ENCODE measurements at places on chromosomes 5 and 9.

- DNase-seq, result no peak
Measured at GRCh38 chr9:130825351-130825651, 9.8 kb upstream of the ABL1 start.

- DNase-seq, result no peak
Measured at GRCh38 chr5:40652441-40653220, 27.1 kb upstream of the PTGER4 start.

DNA sequence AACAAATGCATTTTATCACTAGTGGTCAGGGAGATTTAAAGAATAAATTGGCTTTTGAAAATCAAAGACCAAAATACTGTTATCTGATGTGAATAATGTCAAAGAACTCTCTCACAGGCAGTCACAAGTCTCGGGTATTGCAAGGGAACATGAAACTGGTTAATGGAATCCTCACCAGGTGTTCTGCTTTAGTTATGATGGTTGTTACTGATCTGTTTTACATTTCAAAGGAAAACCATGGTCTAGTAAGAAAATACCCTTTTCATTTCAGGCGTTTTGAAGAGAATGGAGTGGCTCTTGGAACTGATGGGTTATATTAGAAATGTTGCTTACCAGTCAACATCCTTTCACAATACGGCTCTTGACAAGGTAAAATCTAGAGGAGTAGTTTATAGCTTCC is 43.4 kb downstream of the HACD4 start:
- DNase-seq, result no peak

GRCh38 chr9:114076237-114077161 is 1.6 kb downstream of the AMBP start:
- DNase-seq, result no peak

- no peak for DNase-seq
Measured at GRCh38 chr5:116559239-116559638, 15.4 kb downstream of the SEMA6A start.

DNA sequence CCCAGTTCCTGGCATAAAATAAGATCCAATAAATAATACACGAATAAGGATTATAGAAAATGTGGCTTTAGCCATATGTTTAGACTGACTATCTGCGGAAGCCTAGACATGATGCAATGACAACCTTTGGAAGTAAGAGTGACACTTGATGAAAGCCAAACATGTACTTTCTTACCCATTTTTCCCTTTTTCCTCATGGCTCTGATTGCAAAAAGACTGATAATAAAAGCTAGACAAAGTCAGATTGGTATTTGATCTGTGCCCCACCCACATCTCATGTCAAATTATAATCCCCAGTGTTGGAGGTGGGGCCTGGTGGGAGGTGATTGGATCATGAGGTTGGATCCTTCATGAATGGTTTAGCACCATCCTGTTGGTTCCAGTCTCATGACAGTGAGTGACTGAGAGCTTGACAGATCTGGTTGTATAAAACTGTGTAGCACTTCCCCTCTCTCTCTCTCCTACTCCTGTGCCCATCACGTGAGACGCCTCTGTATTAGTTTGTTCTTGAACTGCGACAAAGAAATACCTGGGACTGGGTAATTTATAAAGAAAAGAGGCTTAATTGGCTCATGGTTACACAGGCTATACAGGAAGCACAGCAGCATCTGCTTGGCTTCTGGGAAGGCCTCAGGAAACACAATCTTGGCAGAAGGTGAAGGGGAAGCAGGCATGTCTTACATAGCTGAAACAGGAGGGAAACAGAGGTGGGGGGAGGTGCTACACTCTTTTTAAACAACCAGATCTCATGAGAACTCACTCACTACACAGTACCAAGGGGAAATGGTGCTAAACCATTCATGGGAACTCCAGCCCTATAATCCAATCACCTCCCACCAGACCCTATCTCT is 243.4 kb upstream of the PIK3R1 start:
- DNase-seq, result no peak

DNA sequence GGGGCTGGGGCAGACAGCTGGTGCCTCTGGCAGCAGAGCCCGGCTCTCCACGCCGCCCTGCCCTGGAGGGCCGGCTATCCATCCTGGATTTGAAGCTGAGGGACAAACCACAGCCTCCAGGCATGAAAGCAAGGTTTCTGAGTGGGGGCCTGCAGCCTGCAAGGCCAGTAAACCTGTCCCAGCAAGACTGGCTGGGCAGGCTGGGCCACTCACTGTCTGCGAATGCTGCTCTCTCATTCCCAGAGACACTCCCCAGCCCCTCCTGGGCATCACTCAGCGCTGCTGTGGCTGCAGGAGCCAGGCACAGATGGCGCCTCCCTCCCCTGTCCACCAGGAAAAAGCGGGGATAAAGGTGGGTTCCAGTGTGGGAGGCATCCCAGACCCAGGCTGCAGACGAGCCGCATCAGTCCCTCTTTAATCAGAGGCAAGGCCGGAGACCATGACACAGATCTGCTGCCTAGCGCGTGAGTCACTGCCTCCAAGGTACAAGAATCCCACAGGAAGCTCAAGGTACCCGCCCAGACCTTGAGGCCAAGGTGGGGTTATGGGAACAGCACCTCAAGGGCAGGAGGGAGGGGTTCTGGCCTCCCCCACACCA is 118.0 kb downstream of the VAV2 start:
- no peak for DNase-seq

DNA sequence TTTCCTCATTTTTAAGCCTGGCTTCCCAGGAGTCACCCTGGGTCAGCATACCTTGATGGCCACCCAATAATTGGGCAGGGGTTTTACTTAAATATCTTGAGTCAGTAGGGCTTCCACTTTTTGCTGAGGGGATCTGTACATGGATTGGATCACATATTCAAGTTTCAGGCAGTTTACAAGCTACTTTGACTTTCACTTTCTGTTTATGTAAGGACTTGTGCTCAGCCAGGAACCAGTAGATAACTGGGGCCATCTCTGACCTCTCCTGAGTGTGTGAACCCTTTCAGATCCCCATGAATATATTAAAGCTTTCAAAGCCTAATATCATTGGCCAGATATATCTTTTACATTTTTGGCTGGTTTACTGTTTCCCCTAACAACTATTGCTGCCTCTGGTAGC is 45.1 kb downstream of the SLCO6A1 start:
- DNase-seq, result no peak

DNA sequence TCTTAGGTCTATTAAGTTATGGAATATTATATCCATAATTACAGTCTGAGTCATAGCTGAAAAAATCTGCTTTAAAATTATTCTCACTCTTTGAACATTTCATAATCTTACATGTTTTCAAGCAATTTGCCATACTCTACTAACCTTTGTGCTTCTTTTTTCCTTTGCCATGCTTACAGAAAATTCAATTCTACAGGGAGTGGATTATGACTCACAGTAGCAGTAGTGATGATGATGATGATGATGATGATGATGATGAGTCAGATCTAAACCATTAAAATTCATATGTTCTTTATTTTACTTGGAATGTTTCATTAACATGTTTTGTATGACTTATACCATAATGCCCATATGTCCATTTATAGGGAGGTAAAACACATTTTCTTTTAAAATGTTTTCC is 207.1 kb downstream of the VPS13A start:
- DNase-seq, result no peak

- no peak for DNase-seq
Measured at GRCh38 chr5:9188956-9189355, 356.9 kb downstream of the SEMA5A start.

DNA sequence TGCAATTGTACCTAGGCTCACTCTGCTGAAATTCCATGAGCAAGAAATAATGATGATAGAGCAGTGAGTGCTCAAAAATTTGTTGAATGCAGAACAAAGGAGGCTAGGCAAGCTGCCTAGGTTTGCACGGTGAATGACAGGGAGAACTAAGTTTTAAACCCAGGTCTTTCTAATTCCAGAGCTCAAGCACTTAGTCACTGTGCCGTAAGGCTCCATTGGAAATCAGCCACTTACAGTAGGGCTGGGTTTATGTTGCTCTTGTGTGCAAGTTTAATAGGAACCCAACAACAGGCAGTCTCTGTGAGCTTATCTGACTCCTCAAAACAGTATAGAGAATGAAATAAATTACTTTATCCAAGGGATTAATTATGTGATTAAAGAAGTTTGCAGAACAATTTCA is 147.0 kb downstream of the CSNK1G3 start:
- no peak for DNase-seq

- no peak for DNase-seq
Measured at GRCh38 chr5:81234801-81235200, 1.7 kb downstream of the CKMT2 start.

DNA sequence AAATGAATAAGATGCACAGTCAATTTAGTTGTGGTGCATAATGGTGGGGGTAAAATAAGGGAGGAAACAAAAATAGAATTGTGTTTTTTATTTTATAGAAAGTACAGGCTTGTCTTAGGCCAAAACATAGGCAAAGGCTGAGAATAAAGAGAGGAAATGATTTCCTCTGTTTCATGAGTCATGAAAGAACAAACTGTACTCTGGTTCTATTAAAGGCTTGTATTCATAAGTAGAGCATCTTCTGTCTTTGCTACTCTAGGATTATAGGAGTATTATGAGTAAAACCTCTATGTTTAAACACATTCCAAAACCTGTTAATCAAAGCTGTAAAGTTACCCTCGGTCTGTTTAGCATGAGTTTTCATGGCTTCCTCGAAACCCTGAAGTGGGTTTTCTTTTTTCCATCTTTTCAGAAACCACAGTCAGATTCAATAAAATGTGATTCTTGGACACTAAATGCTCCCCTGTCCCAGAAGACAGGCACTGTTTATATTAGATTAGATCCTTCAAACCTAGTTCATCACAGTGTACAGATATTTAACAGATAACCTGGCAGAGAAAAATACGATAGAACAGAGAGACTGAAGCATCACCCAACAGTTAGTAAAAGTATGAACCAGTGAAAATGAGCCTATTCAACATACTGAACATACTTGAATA is 473.9 kb upstream of the CYLC2 start:
- DNase-seq, result no peak

DNA sequence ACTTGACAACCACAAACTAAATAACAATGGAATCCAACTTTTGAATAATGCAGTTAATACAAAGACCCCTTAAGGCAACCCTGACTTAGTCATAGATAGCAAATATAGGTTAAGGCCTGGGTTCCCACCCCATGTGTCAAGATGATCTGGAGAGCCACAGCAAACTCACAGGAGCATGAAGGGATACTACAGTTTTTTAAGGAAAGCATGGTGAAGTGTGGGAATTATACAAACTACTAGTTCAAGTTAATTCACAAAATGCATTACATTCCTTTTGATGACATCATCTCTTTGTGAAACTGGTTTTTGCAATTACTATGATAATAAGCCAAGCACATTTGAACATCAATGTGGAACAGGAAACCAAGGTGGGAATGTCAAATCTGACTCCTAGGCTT is 50.6 kb downstream of the LHFPL2 start:
- no peak for DNase-seq

DNA sequence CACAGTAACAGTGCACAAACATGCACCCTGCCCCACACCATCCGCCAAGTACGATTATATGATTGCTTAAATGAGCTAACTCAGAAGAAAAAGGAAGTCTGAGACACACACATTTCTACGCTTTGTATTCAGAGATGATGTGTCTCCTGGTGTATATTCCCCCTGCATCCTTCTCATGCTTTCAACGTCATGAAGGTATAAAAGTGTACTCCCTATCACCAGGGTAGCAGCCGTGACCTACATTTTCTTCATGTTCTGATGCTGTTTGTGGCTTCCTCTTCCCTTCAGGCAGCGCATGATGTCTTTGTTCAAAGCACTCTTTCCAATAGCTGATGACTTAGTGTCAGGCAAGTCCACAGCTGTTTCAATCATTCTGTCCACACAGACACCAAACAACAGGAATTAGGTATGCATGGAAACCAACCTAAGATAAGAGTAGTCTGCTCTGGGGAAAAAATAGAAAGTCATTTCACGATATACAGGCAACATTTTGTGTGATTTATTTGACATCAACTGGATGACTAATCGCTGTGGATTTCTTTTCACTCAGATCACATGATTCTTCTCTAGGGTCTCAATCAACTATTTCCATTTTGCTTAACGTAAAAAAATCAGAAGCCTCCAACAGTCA is 269.4 kb upstream of the PTGER4 start:
- DNase-seq, result no peak

DNA sequence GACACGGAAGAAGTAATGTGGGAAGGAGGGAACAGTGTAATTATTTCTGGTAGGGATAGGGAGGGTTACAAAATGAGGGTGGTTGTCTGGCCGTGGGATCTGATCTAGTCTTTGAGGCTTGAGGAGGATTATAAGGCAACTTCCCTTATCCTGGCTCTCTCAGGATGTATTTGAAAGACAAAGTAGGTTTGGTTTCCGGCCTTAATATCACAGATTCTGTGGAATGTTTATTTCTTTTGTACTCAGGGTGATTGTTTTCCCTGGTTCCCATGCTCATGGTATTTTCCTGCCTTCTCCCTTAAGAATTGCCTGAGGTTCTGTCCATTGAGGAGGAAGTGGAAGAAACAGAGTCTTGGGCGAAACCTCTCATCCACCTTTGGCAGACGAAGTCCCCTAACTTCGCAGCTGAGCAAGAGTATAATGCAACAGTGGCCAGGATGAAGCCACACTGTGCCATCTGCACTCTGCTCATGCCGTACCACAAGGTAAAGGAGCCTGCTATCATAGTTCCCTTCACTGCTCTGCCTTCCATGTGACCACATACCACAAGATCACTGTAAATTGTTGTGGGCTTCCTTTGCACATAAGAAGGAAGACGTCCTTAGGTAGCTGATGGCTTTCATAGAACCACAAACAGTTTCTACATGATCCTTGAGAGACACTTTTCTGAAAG is 253.8 kb downstream of the KDM4C start:
- DNase-seq, result no peak

DNA sequence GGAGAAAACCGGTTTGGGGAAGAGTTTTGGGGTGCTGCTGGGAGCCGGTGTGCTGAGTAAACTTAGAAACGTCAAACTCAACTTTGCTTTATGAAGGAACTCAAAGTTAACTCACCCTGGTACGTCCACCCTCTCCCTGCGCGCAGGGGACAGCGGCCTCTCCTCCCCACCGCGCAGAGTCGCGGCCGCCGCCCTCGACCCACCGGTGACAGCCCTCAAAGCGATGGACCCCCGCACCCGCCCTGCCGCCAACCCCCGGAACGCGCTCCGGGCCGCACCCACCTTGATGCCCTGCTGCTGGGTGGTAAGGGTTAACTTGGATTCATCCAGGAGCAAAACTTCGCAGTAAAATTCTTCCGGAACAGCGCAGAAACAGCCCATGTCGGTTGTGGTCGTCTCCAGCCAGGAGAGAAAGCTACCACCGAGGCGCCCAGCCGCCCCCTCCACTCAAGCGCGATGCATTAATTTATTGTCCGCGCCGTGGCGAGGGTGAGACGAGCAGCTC is 366 bp downstream of the EPB41L4A start:
- no peak for DNase-seq

DNA sequence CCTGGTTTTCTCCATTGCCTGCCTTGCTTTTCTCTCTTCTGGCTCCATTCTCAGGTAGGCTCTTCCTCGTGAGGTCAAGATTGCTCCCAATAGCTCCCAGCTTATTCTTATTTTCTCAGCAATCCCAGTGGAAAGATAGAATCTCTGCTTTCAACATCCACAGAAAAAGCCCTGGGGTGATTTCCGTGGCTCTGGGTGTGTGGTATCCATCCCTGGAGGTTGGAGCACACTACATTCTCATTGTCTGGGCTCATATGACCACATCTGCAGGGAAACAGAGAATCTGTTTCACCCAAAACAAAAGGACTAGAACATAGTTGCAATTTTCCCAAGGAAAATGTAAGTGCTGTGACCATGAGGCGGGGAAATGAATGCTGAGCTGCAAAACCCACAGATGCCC is 236.0 kb downstream of the TENT4A start:
- no peak for DNase-seq

GRCh38 chr9:68538200-68538599 is 2.5 kb downstream of the TMEM252 start:
- DNase-seq, result no peak

Measured in DMS 273 treated with DMSO at 0.1 percent for 48 hours (cell line).